SK-N-SH (cell line): ENCODE measurements at places on chromosomes 3 and 15.

DNA sequence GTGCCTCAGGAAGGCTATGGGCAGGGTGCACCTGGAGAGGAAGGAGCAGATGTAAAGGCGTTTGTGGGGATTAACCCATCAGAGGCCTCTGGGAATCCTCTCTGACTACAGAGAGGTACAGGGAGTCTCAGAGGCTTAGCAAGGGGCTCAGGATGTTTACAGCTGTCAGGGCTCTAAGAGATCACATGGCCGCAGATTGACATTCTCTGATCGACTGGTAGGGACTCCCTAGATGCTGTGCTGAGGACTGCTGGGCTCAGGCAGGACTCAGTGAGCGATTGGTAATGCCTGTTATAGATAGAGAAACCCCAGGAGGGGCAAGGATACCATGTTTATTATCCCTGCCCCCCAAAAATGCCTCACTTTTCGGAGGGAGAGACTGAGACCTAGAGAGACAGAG is 103.5 kb downstream of the CORO2B start:
- no peak for DNase-seq

DNA sequence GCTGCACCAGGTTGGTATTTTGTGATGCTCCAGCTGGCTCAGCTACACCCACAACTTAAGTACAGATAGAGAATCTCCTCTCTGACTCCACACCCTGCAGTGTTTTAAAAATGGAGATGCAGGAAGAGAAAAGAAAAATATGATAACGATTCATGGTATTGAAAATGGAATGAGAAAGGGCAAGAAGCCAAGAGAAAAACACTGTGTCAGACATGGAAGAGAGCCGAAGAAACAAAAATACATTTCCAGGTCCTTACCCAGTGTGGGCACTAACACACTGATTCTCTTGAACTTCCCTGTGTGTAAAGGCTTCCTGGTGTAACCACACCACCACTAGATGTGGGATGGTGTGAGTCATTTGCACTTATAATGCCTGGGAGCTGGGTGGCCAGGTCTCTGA is 93.1 kb downstream of the GMPS start:
- no peak for DNase-seq

- no peak for DNase-seq
Measured at GRCh38 chr3:159787178-159787574, 201.5 kb upstream of the IL12A start.

- DNase-seq = no peak
Measured at GRCh38 chr3:156170571-156170970, 50.2 kb downstream of the KCNAB1 start.

DNA sequence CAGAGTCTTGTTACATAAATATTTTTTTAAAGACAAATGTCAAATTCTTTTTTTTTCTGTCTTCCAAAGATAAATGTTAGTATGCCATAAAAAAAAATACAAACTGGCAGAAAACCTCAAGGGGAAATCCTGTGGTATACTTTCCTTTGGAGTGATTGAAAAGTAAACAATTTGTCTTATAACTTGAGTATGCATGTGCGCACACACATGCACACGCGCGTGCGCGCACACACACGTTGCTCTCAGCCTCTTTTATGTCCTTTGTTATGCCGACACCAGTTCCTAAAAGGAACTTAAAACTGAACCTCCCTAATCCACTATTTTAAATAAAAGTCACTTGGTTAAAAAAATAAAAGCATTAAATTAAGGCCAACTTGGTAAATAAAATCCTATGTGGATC is 58.1 kb downstream of the TGFBR2 start:
- no peak for DNase-seq
